ENCODE measurements at places on chromosomes 1 and 21.

- no peak for DNase-seq
Measured at GRCh38 chr1:207654320-207654719, 9.4 kb downstream of the CR1L start.

DNA sequence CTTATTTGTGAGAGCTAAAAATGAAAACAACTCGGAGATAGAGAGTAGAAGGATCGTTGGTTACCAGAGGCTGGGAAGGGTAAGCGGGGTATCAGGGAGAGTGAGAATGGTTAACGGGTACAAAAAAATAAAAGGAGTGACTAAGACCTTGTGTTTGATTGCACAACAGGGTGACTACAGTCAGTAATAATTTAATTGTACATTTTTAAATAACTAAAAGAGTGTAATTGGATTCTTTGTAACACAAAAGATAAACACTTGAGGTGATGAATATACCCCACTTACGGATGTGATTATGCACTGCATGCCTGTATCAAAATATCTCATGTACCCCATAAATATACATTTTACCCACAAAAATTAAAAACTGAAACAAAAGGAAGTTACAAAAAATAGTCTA lies 29.4 kb downstream of the FOXJ3 start:
- DNase-seq = no peak

- DNase-seq = no peak
Measured at GRCh38 chr1:157137408-157138219, 581 bp downstream of the ETV3 start.

- DNase-seq = no peak
Measured at GRCh38 chr21:42265231-42265812, 46.4 kb downstream of the ABCG1 start.

- no peak for DNase-seq
Measured at GRCh38 chr1:150567341-150567716, 12.1 kb downstream of the MCL1 start.

- no peak for DNase-seq
Measured at GRCh38 chr1:33181921-33182341, at the start of gene TRIM62. Gene TRIM62 (minus strand): TSS chr1:33182043. CDS start chr1:33181432, 611 bp downstream.

DNA sequence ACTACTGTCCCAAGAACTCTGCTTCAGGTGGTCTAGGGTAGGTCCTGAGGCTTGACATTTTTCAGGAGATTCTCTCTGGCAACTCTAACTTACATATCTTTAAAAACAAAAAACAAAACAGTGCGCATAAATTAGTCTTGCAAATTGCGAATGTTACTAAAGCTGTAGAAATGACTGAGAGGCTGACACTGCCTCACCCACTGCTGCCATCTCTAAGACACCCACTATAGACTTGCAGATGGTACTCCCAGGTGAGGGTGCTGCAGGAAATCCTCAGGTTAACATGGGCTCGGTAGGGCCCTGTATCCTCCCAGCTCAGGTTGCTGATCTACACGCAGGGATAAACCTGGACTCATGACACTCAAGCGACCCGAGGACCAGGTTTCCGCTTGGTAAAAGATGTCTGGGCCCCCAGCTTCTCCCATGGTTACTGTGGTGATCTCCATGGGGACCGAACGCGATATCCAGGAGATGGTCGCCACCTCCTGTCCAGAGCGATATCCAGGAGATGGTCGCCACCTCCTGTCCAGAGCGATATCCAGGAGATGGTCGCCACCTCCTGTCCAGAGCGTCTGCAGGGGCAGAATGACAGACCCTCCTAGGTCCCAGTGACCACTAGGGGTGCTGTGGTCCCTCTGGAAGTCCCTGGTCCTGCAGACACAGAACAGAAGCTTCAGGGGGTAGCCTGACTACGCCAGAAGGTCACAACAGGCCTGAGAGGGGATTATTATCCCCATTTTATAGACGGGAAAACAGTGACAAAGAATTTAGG lies 16.2 kb upstream of the LY9 start:
- DNase-seq = no peak

DNA sequence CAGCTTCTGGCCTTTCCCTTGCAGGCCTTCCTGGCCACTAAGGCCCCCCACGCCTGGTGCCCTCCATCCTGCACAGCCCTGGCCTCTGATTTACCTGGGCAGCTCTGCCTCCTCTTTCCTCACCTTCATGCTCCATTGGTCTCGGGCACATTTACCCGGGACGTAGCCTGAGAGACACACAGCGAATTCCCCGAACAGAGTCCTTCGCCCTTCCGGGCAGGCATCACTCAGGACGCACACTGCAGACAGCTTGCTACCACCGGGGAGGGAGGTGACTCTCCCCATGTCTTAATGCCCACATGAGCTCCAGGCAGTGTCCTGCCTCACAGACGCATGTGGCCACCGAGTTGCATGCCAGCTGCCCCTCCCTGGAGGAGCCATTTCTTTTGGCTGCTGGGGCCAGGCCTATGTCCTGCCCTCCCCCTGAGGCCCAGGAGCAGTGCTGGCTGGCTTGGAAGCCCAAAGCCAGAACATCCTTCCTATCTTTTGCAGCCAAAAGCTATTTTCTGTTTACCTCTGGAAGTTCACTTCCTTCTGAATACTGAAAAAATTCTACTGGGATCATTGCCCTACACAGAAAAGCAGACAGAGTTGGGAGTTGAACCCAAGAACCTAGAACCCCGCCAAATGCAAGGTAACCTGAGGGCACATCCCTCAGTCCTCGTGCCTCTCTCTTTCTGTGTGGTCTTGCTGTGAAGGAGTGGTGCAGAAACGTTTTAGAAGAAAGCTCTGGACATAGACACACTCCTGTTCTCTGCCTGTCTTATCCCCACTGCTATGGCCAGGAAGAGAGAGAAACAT lies 209.5 kb downstream of the TOMM20 start:
- no peak for DNase-seq

- DNase-seq = no peak
Measured at GRCh38 chr1:24154215-24154614, 11.3 kb upstream of the IL22RA1 start.

GRCh38 chr1:24468685-24469316 lies 33.8 kb upstream of the RCAN3 start:
- DNase-seq = no peak

DNA sequence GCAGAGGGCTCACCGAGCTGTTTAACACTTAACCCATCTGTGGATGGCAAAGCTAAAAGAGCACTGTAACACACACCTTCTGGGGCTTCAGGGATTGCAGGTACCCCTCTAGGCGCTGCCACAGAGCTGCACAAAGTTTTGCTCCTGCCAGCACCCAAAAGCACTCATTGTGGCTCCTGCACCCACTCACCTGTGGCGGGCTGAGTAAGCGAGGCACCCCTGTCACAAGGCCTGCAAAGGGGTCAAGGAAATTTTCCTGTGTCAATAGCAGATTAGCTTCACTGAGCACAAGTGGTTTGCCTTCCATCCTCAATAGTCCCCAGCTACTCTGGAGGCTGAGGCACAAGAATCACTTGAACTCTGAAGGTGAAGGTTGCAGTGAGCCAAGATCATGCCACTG lies 29.5 kb upstream of the KCNK1 start:
- DNase-seq = no peak
